ENCODE measurements at places on chromosomes 3 and 15.

DNA sequence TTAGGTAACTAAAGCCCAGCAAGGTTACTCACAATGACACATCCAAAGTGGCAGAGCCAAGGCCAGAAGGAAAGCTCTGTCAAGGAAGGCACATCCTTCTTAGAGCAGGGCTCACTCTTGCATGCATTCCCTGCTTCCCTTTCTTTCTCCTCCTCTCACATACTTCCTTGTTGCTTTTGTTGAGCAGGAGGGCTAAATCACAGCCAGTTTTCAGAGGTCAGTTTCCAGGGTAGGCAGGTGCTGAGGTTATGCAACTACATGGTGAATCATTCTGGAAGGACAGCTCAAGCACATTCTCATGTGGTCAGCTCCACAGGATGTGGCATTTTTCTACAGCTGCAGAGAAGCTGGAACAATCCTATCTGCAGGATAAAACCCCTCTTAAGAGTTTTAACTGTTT is 275.6 kb downstream of the ZNF621 start:
- no peak for DNase-seq

DNA sequence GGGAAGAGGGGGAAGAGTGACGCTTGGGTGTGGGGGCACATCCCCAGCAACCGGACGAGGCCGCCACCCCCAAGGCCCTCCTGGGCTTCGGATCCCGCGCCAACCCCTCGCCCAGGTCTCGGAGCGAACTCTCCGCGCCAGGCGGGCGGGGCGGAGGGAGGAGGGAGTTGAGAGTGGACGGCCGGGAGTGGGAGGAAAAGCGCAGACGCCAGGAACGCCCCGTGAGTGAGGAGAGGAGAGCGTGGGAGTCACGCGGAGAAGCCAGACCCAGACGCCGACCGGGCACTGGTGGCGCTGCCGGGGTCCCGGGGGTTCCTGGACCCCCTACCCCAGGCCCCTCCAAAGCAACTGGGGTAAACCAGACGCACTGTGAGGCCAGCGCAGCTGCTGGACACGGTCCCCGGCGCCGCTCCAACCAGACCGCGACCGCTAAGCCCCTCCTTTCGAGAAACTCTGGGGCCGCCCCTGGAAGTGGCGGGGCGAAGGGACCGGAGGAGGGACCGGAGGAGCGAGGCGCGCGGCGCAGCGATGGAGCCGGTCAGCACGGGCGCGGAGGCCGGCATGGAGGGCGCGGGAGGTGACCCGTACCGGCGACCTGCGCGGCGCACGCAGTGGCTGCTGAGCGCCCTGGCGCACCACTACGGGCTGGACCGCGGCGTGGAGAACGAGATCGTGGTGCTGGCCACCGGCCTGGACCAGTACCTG is at the start of gene EFCC1:
Gene EFCC1 (plus strand): TSS at position 204 of the 705 bp plus-strand sequence. CDS start 325 bp downstream, at position 529.
- peak; percentile 15 for DNase-seq

DNA sequence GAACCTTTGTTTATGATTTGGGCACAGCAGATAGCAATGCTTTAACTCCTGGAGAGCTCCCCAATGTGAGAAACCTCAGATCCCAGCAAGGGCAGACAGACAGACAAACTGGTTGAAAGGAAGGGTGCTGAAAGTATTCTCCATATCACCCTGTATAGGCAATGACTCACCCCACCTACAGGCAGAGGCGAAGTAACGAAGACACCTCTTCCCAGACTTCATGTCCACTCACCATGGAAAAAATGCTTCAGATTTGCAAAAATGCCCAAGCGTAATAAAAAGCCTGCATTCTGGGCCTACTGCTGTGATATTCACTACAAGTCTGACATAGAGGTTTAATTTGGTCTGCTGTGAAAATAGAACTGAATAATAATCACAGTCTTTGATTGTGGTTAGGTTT is 50.5 kb downstream of the THBS1 start:
- no peak for DNase-seq

DNA sequence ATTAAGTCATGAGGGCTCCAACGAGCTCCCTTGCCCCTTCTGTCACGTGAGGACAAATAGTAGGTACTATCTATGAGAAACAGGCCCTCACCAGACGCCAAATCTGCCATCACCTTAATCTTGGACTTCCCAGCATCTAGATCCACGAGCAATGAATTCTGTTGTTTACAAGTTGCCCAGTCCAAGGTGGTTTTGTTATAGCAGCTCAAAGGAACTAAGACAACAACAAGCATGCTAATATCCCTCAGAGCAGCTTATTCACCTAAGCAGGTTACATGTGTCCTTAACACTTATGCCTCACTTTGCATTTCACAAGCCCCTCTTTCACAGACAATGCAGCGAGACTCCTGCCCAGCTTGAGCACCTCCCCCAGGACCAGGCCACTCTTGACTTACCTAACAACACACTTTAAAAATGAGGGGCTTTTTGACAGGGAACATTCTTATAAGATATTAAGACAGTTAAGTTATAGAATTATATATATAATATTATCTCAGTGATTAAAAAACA is 219.5 kb downstream of the PLCH1 start:
- DNase-seq = no peak

DNA sequence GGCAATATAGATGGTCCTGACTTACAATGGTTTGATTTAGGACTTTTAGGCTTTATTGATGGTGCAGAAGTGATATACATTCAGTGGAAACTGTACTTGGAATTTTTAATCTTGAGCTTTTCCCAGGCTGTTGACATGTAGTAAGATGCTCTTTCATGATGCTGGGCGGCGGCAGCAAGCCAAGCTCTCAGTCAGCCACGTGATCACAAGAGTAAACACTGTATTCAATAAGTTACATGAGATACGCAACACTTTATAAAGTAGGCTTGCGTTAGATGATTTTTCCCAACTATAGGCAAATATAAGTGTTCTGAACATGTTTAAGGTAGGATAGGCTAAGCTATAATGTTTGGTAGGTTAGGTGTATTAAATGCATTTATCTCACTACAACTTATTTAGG is 17.9 kb downstream of the PARP9 start:
- DNase-seq = no peak

- no peak for DNase-seq
Observed at GRCh38 chr3:18215639-18216038, 209.5 kb downstream of the SATB1 start.

DNA sequence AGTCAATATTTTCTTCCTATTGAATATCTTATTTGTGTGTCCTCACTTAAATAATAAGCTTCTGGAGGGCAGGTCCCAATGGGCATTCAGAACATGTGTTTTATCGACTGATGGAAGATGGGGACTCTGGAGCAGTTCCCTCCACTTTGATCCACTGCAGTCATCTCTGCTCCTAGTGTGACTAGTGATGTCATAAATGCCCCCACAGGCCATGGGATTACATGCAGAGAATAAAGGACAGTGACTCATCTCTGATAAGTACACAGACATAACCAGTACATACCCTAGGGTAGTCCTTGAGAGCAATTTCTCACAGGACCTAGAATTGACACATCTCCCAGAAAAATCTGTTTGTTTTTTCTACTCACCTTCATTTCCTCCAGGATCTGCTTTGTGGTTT is 49.4 kb upstream of the FMN1 start:
- no peak for DNase-seq

DNA sequence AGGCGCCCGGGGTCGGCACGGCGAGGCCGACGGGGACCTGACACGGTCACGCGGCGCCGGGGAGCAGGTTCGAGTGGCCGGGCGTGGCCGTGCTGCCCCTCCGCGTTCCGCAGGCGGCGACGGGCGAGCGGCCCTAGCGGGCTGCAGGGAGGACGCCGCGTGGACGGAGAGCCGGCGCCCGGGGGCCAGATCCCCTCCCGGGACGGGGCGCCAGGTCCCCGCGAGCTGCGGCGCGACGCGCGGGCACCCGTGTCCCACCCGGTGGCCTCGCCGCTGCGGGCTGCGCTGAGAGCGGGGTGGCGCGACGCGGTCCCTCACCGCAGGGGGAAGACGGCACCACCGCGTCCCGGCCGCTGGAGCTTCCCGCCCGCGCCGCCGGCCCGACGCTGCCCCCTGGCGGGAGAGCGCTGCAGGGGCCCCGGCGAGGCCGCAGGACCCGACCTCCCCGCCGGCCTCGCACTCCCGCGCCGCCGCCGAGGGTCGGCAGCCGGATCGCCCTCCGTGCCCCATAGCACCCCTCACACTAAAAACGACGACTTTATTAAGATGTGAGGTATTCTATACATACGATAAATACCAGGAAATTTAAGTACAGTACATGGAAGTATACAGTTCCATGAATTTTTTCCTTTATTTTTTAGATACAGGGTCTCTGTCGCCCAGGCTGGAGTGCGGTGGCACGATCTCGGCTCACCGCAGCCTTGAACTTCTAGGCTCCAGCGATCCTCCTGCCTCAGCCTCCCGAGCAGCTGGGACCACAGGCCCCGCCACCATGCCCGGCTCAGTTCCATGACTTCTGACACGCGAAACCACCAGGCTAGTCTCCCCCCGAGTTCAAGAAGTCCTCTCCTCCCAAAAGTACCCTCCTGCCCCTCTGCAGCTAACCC is 1.3 kb upstream of the PIGZ start:
- DNase-seq = peak; percentile 23

DNA sequence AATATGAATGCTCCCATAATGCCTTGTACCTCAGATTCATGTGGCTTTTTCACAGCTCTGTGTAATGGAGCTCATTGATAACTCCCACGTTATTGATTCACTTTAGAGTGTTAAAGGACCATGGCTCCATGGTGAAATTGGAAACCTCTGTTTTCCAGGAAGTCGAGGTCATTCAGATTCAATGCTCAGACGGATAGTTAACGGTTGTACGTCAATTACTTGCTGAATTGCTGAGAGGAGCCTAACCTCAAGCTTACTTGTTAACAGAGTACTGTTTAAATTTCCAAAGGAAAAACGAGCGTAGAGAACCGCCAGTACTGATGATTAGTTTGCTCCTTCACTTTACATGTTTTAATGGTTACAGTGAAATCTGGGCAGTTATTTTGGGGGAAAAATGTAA is 11.1 kb downstream of the ABHD17C start:
- DNase-seq = peak; percentile 13

GRCh38 chr15:52567871-52568600 is 794 bp downstream of the ARPP19 start:
- DNase-seq = peak; percentile 22

- no peak for DNase-seq
Observed at GRCh38 chr3:184409331-184409926, 29.6 kb downstream of the CHRD start.

GRCh38 chr3:198079771-198080520 is 119.9 kb downstream of the LMLN start:
- no peak for DNase-seq

DNA sequence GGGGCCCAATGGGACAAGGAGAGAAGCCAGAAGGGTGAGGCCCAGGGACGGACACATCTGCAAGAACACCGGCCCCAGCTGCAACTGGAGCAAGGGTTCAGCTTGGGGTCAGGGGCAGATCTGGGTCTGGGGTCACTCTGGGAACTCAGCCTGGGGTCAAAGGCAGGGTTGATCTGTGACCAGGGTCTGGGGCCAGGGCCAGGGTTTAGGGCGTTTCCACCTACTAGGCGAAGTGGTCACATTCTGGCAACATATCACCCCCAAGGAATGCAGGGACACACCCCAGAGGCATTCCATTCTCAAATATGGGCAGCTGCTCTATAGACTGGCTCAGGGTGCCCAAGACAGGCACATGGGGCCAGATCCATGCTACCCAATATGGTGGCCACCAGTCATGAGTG is 9.0 kb downstream of the UROC1 start:
- DNase-seq = no peak

- no peak for DNase-seq
Observed at GRCh38 chr15:59259137-59259943, 52.7 kb downstream of the LDHAL6B start.

- DNase-seq = no peak
Observed at GRCh38 chr15:35244227-35244626, 159.1 kb upstream of the NANOGP8 start.

DNA sequence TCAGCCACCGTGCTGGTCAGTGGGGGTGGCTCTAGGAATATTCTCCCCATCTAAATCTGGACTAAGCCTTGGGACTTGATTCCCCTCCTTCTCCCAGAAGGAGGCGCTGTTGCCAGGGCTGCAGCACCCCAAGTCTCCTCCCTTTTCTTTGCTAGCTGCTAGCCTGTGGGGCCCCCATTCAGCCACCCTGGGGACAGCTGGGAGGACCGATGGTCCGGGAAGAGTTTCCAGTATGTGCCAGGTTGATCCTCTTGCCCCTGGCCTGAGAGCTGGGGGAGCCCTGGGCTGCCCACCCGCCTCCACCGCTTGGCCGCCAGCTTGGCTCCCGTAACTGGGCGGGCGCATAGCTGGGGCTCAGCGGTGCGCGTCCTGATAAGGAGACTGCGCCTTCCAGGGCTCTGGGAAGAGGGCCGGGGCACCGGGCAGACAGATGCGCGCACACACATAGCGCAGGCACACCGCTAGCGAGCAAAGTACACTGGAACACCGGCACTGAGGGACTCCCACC is 4.2 kb downstream of the SMAD6 start:
- DNase-seq = no peak

- no peak for DNase-seq
Observed at GRCh38 chr15:68312701-68313204, 35.2 kb downstream of the FEM1B start.

GRCh38 chr15:83700082-83700481 is 46.2 kb downstream of the ADAMTSL3 start:
- DNase-seq = no peak

DNA sequence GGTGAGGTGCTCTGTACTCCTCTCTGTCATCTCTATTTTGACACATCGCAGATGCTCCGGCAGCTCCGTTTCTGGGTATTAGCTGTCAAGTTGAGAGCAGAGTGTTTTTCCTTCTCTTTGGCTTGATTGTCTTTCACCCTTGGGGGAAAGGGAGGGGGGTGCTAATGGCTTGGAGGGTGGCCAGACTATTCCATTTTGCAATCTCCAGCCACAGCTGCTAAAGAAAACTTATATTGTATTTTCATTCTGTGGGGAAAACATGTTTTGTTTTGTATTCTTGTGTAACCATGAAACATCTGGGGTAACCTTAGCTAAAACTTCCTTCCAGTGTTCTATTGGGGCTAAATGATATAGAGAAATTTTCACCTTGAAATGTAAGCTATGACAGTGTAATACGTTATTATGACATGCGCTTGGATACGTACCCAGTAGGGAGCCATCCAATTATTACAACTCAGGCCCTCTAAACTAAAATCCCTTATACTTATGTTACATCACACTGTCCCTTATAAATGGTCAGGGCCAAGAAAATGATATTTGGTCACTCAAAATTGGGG is 14.0 kb upstream of the LARP6 start:
- DNase-seq = no peak
